NCI-H187 (cell line): ENCODE measurements at places on chromosomes 5 and 9.

DNA sequence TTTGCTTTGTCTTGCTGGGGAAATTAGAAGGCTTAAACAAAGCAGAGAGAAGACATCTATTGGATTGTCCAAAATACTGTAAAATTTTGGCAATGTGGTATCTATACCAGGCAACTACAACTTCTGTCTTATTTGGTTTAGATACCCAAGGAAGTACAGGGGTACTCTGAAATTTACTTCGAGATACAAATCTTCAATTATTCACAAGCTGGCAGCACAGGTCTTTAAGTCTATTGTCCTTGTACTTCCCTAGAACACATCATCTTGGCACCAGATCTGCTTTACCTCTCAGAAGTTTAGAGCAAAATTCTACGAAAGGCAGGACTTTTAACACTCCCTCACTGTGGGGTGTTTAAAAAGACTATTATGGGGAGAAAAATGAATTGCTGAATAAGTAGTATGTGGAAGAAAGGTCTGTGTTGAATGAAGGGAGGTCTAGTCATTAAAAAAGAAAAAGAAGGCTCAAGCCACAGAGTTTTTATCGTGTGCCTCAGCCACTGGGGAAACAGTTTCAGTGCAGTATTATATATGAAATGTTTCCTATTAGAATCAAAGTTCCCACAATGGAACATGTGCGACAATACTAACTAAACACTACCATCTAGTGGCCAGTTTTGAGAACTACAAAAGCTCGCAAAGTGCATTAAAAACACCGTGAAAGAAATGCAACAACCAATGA, 93.7 kb downstream of the PDE4D start:
- DNase-seq = no peak

GRCh38 chr9:129006328-129007034, 21.6 kb downstream of the SH3GLB2 start:
- DNase-seq = no peak

- no peak for DNase-seq
Measured at GRCh38 chr5:95152131-95152530, 132.8 kb downstream of the MCTP1 start.

GRCh38 chr9:13047827-13048587, 231.5 kb downstream of the MPDZ start:
- no peak for DNase-seq

DNA sequence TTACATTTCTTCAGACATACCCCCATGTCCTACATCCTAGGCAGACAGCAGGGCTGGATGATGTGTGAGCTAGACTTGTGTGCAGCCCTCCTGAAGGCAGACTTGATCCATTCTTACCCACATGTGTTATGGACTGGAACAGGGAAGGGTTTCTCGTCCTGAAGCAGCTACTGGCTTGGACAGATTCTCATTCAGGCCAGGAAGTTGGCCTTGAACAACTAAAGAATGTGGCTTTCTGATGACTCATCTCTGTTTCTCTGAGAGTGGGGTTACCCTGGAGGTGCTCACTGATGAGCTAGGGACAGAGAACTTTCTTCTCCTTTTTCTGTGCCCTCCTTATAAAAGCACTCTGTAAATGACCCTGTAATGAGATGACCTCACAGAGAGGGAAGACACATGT, 246.5 kb downstream of the PCSK5 start:
- no peak for DNase-seq

- no peak for DNase-seq
Measured at GRCh38 chr9:112142420-112142819, 32.7 kb downstream of the SUSD1 start.

DNA sequence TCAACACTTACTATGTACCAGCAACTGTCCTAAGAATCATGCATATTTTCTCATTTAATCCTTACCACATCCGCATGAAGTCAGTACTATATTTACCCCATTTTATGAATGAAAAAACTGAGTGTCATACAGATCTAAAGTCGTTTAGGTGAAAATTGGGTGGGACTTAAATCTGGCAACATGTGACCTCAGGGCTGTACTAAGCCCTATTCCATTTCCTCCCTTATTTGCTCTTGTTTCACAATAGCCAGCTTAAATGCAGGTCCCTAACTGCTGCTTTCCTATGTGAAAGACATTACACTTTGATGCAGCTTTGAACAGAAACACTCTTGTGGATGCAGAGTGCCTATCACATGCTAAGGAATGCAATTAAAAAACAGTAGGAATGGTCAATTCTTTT, 2.5 kb upstream of the RAB14 start:
- DNase-seq = no peak

GRCh38 chr5:117394506-117395157, 820.0 kb upstream of the SEMA6A start:
- no peak for DNase-seq

- no peak for DNase-seq
Measured at GRCh38 chr9:12719431-12719830, 26.2 kb downstream of the TYRP1 start.

DNA sequence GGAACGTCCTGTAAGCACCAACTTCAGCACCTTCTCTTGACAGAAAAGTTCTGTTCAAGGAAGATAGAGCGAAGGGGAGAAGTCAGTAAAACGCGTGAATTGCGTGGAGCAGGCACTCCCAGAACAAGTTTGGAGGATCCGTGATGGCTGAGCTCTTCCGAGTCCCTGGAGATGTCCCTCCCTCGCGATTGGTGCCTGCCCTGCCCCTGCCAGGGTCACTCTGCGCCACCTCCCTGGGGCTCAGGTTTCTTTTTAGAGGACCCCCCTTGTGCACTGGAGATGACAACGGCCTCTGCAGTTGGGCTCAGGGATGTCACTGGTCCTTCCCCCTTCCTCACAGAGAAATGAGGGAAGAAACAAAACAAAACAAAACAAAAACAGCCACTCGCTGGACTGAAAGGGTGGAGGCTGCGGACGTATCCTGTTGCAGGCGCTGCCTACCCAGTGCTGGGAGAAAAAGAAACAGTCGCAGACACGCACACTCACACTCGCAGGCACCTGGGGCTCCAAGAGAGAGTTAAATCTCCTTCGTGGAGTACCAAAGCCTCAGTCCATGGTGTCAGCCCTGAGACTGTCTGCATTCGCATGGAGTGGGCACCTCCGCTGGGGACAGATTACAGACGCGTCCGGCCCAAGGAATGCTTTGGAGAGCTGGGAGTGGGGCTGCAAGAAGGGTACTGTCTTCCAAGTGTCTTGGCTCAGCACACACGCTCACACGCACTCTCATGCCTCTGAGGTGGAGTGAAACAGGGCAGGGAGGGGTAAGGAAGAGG, 512.7 kb downstream of the SLCO4C1 start:
- no peak for DNase-seq

GRCh38 chr9:136572828-136573625, 27.2 kb upstream of the NOTCH1 start:
- DNase-seq = no peak

GRCh38 chr9:98864281-98865174, 57.1 kb downstream of the GALNT12 start:
- no peak for DNase-seq

DNA sequence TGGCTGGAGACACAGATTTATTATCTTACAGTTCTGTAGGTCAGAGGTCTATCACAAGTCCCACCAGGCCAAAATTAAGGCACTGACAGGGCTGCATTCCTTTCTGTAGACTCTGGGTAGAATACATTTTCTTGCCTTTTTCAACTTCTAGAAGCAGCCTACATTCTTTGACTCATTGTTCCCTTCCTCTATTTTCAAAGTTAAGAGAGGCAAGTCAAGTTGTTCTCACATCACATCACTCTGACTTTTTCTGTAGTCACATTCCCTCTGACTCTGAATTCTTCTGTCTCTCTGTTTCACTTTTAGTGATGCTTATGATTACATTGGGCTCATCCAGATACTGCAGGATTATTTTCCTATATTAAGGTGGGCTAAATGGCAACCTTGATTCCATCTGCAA, 119.0 kb downstream of the MELK start:
- no peak for DNase-seq

DNA sequence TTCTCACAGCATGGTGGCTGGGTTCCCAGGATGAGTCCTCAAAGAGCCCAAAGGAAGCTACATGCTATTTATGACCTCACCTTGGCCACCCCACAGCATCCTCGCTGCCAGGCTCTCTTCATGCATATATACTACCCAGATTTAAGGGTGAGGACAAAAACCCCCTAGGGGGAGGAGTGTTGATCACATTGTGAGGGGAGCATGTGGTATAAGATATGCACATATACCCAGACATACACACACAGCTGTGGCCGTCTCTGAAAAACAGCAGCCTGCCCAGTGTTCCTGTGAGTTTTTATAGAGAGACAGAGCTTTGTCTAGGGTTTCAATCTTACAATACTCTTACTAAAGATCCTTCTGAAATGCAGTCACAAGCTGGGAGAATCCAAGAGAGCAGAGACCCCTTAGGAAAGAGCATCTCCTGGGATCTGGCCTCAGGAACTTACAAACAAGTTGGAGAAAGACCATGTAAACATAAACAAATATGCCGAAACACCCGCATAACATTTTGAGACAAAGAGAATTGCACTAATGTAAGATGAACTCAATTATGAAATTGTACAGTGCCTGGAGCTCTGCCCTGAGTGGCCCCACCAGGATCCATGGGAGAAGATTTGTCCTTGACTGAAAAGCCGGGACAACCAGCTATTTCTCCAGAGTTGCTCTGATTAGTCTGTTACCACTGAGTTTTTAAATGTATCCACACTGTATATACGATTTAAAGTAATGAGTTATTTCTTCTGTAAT, 146.4 kb downstream of the GADD45G start:
- no peak for DNase-seq

DNA sequence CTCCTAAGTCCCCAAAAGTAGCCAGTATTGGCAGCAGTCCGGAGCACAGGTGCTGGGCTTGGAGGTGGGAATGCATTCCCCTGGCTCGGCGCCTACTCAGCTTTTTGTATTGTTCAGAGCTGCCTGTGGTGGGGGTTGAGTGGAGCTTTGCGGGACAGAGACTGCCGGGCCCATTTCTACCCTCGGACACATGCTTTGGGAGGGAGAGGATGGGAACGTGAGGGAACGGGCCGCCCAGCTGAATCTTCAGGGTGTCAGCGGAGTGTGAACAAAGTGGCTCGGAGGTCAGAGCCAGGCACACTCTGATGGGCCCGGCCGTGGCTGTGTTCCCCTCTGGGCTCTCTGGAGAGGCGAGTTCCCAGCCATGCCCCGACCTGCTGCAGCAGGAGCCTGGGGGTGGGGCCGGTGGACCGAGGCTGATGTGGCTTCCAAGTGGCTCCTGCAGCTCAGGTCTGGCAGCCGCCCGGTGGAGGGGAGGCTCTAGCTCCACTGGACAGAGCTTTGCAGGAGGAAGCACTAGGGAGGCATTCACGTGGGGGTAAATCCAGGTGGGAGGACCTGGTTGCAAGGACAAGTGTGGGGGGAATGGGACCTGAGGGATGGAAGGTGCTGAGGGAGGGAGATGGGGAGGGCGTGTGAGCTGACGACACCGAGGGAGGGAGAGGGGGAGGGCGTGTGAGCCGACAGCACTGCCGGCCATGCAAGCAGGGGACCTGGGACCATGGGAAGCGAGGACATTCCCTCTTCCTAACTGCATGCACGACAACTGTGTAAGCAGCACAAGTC, 31.1 kb upstream of the SLC6A3 start:
- no peak for DNase-seq

- peak; percentile 4 for DNase-seq
Measured at GRCh38 chr5:72268753-72269410, 51.2 kb downstream of the MRPS27 start.

GRCh38 chr9:110050925-110051355, 157.0 kb downstream of the C9orf152 start:
- DNase-seq = no peak

GRCh38 chr5:80255811-80256712, at the start of gene SERINC5:
TSS of gene SERINC5 (minus strand) at chr5:80256048. CDS start at chr5:80255922, 126 bp downstream.
- DNase-seq = no peak

DNA sequence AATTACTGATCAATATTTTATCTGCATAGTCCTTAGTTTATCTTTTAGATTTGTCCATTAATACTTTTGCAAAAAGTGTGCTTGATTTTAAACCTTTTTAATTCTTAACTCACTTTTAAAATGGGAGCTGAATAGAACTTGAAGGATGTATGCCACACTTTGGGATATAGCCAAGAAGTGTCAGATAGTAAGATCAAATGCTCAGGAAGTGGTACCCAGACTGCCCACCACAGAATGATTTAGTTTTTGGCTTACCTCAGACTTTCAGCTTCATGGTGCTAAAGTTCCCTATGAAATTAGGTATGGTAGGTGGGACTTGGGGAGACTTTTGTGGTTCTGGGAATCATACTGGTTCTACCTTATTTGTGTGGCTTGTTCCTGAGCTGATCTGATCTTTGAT, 14.7 kb downstream of the FOCAD start:
- DNase-seq = no peak
